ENCODE measurements at places on chromosomes 16 and 17.

- DNase-seq = no peak
Measured at GRCh38 chr17:10384175-10384574, 11.4 kb upstream of the MYH13 start.

GRCh38 chr17:13626703-13627102 is 25.0 kb upstream of the HS3ST3A1 start:
- DNase-seq = no peak

DNA sequence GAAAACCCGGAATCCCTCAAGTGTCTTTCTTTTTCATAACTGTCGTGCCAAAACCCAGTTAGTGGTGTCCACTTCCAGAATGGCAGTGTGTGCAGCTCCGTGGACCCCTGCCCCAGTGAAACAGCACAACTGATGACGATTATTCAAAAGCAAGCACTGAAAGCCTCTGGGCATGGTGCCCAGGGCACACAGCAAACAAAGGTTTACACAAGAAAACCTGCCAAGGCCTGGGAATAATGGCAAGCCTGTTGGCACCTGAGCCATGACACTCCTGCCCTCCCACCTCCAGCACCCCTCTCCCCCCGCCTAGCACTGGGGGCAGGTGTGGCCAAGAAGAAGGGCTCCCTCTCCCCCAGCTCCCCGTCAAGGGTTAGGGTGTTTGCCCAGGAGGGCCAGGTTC is 2.8 kb downstream of the PKMYT1 start:
- DNase-seq = no peak

DNA sequence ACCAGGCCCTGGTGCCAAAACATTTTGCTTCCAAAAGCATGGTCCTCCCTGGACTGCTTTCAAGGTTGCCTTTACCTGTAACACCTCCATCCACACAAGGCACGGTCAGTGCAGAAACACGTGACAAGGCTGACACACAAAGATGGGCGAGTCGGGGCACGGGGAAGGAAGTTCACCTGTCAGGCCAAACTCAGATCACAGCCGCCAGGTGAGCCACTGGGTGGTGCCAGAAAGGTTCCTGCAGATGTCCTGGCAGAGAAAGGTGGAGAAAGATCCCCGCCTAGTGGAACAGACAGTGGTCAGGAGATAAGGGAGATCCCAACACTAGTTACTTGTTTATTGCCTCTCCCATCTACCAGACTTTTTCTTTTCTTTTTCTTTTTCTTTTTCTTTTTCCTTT is 155.3 kb downstream of the AIPL1 start:
- DNase-seq = no peak

DNA sequence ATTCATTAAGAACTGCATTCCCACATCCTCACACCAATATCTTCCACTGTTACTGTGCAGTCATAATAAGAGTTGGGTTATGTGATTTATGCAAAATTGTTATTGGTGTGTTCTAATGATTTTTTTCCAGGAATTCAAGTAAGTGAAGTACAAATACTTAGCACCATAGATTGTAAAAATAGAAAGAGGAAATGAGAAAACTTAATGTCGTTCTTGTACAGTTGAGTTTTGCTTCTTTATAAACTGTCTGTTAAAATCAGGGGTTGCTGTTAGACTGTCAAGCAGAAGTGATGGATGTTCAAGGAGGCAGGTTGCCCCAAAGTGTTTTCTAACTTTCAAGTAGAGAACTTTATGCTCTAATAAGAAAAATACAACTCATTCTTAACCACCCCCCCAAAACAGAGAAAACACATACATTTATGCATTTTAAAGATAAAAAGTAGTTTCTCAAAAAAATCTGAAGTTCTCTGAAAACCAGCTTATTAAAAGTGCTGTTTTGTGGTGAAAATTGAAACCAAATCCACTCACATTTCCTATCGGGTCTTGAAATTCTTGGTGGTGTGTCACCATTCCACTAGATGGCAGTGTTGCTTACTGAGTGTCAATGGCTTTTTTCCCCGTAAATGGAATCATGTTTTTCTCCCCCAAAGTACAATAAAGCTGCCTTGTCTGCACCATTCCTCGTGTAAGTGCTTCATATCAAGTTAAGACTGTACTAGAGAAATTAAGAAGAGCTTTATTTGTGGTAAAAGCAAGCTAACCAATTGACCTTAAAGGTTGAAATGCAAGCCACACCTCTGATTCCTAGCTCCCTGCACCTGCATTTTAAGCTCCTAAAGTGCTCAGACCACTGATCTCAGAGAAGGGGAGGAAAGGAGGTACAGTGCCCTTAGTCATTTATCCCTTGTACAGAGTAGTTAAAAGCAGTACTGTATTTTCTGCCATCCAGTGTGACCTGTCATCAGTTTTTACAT is 4.7 kb upstream of the IGSF6 start:
- DNase-seq = no peak

GRCh38 chr17:57468932-57469775 is 212.8 kb downstream of the MSI2 start:
- DNase-seq = no peak

DNA sequence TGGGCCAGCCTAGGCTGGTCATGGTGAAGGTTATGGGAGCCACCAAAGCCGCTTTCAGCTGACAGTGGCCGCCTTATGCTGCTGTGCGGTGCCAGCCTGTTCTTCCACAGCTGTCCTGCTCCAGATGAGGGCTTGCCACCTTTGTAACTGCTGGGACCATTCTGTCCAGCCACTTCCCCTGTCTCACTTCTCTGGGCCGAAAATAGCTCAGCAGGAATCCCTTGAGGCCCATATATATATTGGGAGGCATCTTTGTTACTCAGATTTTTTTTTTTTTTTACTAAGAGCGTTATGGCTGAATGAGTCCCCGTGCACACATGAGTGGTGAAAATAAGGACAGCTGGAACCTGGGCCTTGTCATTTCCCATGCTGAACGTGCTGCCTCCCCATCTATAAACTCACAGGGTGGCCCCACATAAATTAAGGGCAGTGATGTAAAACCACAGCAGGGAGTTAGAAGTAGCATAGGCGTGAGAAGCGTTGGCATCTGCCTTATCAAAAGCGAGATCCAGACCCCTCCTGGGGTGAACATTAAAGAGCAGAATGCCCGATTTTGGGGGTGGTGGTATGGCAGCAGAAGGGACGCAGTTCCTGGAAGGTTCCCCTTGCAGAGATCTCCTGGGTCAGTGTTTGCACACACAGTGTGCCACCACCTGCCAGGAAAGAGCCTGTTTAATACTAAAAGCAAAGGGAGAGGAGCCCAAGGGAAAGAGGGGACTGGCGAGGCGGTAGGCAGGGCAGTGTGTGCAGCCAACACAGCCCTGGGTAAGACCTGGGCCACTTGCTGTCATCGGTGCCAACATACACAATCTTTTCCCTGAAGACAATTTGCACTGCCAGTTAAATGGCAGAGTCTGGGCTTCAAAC is 57.8 kb downstream of the USP43 start:
- DNase-seq = no peak

GRCh38 chr17:48554412-48555257 is 9.7 kb upstream of the HOXB2 start:
- DNase-seq = no peak

GRCh38 chr17:68255731-68256538 is 8.1 kb downstream of the AMZ2 start:
- no peak for DNase-seq

DNA sequence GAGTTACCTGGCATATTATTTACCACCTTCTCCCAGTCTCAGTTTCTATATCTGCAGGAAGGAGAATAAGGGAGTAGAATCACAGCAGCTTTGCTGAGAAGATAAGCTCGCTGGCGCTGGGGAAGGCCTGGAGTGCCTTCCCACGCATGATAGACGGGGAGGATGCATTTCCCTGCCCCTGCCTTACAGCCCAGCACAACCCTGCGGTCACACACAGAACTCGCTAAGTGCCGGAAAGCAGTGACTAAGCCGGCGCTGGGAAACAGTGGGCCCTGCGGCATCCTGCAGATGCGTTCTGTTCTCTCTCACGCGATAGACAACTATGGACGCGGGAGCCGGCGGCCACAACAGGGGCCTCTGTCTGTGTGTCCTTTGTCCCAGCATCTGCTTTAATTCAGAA is 4.8 kb downstream of the CA5A start:
- DNase-seq = peak; percentile 20

- no peak for DNase-seq
Measured at GRCh38 chr16:17413508-17413907, 57.3 kb downstream of the XYLT1 start.

DNA sequence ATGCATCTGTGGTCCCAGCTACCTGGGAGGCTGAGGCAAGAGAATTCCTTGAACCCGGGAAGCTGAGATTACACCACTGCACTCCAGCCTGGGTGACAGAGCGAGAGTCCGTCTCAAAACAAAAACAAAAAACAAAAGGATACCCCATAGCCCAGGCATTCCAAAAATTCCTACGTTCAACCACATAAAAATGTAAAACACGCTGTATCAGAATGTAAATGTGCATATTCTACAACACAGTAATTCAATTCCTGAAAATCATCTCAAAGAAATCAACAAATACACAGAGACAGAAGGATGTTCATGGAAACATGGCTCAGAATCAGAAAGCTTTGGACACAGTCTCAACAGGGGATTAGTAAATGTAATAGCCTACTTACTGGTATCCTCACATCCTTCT is 33.0 kb downstream of the COG7 start:
- no peak for DNase-seq

DNA sequence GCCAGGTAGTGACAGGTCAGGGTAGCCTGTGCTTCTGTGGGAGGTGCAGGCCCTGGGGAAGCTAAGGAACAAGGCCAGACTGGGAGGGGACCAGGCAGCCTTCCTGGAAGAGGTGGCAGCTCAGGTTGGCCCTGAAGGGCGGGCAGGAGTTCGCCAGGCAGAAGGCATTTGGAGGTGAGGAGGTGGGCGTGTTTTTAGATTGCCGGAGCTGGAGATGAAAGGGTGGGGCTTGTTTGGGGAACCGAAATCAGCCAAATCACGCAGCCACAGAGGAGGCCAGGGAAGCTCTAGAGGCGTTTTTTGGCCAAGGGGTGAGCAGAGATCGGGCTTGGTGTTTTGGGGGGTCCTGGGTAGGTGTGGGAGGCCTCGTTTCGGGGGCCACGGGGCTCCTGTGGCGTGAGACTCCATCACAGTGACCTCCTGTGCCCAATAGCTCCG is 7.6 kb downstream of the ADCY7 start:
- no peak for DNase-seq

GRCh38 chr16:11417487-11417886 is 72.2 kb downstream of the RMI2 start:
- DNase-seq = no peak

DNA sequence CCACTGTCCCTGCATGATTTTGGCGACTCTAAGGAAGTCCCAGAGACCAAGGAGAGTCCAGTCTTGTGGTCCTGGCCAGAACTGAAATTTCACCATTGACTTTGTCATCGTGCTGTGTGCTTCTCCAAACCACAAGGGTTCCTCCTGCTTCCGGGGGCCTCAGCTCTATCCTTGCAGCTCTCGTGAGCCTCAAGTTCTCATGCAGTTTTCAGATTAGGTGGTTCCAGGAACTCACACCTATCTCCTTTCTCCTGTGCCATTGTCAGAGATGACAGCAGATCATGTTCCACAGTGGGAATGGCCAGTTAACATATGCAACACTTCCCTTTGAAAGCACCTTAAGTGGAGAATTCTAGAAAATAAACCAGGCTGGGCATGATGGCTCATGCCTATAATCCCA is 97.9 kb upstream of the CRHR1 start:
- no peak for DNase-seq

GRCh38 chr16:83928341-83929055 is 24.5 kb upstream of the OSGIN1 start:
- no peak for DNase-seq

- DNase-seq = no peak
Measured at GRCh38 chr17:66459811-66460270, 157.4 kb downstream of the PRKCA start.

DNA sequence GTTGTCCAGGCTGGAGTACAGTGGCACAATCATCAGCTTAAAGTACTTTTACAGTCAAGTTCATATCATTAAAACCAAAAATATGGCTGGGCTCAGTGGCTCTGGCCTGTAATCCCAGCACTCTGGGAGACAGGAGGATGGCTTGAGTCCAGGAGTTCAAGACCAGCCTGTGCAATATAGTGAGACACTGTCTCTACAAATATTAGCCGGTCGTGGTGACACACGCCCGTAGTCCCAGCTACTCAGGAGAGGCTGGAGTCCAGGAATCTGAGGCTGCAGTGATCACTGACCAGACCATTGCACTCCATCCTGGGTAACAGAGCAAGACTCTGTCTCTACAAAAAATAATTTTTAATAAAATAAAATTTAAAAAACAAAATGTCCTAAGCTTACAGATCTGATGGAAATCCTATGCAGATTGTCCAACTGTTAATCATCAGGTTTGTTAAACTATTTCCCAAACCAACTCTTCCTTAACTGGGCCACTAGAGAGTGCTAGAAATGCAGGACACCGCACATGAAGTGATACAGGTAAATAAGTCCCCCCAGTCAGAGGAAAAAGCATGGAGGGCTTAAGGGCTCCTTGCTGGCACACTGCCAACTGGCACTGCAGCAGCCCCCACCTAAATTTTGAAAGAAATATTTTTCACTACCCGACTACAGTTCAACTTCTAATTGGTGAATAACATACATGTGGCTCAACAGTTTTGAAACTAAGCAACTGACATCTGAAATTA is 2.8 kb downstream of the USP22 start:
- DNase-seq = no peak

DNA sequence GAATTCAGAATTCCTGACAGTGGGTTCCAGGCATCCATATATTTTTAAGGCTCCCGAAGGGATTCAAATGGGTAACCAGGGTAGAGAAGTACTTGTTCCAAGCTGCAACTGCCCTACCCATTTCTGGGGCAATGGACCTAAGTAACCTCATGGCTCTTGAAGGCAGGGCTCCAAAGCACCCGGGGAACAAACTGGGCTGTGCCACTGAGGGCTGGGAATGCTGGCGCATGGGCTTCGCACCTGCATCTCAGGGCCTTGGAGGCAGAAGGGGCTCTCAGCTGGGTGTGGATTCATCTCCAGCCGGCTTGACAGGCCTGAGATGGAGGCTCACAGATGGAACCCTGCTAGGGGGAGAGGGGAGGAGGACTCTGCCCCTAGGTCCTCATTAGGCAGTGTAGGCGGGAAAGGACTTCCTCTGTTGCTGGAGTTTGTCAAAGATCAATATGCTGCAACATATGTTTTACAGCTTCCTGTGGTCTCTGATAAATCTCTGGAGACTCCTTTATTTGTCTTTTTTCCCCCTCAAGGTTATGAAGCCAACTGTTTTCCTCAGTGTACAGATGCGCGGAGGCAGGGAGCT is 232.3 kb upstream of the NLRP1 start:
- no peak for DNase-seq

- no peak for DNase-seq
Measured at GRCh38 chr17:13476720-13477119, 125.0 kb downstream of the HS3ST3A1 start.

- DNase-seq = no peak
Measured at GRCh38 chr16:10080051-10080772, 102.0 kb downstream of the GRIN2A start.

GRCh38 chr17:58119491-58119890 is 28.7 kb upstream of the OR4D1 start:
- no peak for DNase-seq

- DNase-seq = no peak
Measured at GRCh38 chr17:19317359-19318095, 45.0 kb downstream of the B9D1 start.

DNA sequence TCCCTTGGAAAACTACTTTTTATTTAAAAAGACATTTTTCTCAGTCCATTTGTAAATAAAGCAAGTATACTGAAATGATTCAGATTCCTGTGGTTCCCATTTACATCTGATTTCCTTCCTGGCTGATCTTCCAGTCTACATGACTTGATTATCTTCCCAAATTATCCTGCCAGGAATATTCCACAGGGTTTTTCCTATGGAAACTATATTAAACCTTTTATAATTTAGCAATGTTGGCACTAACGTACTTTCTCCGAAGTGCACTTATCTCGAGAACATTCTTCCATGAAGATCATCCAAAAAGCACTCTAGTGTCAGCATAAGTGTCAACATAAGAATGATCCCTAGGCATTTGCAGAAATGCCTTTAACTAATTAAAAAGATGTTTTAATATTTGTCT is 347.7 kb upstream of the KIF2B start:
- DNase-seq = no peak

Measured in stimulated activated CD4-positive, alpha-beta T cell treated with anti-CD3 and anti-CD28 coated beads, Interleukin-12 subunit alpha, Interleukin-12 subunit beta, amount 100 ng/mL, for 24 hours (primary cell).